ENCODE measurements at places on chromosomes 5 and 9.

DNA sequence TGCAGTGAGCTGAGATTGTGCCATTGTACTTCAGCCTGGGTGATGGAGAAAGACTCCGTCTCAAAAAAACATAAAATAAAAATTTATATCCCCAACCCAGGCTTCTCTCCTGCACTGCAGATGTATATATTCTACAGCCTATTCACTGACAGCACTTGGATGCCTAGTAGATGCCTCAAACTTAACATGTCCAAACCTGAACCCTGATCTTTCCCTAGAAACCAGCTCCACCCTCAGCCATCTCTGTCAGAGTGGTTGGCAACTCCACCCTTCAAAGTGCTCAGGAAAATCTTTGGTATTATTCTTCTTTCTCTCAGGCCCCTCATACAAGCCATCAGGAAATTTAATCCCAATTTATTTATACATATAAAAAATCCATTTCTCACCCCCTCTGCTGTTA is 36.9 kb upstream of the TXN start:
- no peak for DNase-seq

- DNase-seq, result no peak
These were observed 38.0 kb upstream of the TCERG1 start for GRCh38 chr5:146409054-146409671.

DNA sequence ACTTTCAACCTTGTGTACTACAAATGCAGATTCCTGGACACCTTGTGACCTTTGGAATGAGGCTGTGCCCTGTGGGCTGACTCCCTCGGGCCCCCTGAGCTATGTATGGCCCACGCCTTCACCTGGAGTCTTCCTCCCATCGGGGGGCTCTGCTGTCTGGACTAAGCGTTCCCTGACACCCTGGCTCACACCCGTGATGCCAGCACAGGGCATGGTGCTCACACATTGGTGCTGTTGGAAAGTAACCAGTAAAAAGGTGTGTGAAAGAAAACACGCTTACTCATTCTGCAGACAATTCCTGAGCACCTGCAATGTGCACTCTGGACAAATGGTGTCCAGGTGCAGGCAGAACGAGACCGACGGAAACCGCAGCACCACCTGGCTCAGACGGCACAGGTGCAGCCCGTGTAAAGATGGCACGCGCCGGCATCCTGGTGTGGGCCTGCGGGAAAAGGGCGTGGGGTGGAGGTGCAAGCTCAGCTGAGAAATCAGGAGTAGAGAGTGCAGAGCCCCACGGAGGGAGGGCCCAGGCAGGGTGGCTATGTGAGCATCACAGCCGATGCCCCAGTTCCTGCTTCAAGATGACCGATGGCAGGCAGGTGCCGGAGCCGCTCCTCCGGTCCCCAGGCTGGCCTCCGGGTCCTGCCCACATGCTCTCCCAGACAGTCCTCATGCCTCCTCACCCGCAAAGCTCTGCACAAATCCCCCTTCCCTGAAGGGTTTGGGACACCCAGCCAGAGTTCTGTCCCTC is 11.0 kb downstream of the LPCAT1 start:
- DNase-seq, result no peak

- no peak for DNase-seq
These were observed 581.8 kb downstream of the EFNA5 start for GRCh38 chr5:107088907-107089306.

DNA sequence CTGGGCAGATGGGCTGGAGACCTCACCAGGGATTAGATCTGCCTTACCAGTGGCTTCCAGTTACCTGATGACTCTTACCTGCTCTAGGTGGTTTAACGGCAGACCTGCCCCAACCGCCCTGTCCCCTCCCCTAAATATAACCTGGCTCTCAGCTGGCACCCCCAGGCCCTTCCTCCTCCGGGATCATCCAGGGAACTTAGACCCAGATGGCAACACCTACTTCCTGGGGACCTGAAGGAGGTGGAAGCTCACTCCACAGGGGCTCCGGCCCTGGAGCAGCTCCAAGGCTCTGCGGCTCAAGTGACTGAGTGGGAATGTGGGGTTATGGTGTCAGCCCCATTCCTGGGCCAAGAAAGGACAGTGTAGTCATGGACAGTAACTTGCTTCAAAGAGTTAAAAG is 130.4 kb downstream of the OLFM1 start:
- no peak for DNase-seq

DNA sequence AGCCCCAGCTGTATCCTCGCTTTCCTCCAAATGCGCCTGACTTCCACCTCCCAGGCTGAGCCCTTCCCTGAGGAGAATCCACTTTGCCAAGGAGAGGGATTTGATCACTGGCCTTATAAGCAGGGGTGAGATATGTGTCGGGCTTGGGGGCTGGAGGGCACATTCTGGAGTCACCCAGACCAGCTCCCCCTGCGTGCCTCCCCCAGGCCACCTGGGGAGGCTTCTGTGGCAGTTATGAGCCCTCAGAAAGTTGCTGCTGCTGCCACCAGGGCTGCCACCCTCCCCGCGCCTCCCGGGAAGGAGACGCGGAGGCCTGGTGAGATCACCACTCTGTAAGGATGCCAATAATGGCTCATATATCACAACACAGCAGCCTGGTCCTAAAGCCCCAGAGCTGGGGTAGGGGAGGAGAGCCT is 211.5 kb downstream of the PAPPA start:
- no peak for DNase-seq

GRCh38 chr5:96852759-96853158 is 23.5 kb upstream of the ERAP2 start:
- no peak for DNase-seq

DNA sequence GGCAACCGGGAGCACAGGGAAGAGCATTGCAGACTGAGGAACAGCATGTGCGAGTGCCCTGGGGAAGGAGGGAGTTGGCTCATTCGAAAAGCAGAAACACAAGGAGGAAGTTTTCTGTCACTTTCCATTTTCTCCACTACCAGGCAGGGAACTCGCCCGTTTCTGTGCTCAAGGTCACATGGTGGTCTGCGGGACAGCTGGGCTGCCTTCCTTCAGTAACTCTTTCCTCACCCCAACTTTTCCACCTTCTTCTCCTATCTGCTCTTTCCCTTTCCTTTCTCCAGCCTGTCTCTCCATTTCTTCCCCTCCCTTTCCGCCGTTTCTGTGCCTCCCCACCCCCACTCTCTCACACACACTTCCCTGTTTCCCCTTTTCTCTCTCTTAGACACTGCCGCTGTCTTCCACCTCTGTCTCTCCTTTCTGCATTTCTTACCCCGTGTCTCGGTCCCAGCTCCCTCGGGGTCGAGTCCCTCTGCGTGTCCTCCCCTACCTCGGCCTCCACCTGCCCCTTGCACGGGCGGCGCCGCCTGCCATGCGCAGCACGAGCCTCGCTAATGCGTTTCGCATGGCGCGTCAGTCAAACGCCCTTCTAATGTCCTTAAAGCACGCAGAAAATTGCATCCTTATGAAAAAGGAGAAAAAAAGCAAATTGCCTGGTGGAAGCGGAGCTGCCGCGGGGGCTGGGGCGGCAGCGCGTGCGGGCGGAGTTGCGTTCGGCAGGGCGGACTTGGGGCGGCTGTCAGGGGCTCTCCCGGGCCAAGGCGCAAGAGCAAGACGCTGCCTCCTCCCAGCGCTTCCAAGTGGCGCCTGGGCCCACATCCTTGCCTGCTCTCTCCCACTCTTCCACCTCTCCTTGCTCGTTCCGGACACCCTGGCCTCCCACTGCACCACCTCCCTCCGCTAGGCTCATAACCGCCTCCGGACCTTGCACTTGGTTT is 9.5 kb downstream of the BARX1 start:
- no peak for DNase-seq

DNA sequence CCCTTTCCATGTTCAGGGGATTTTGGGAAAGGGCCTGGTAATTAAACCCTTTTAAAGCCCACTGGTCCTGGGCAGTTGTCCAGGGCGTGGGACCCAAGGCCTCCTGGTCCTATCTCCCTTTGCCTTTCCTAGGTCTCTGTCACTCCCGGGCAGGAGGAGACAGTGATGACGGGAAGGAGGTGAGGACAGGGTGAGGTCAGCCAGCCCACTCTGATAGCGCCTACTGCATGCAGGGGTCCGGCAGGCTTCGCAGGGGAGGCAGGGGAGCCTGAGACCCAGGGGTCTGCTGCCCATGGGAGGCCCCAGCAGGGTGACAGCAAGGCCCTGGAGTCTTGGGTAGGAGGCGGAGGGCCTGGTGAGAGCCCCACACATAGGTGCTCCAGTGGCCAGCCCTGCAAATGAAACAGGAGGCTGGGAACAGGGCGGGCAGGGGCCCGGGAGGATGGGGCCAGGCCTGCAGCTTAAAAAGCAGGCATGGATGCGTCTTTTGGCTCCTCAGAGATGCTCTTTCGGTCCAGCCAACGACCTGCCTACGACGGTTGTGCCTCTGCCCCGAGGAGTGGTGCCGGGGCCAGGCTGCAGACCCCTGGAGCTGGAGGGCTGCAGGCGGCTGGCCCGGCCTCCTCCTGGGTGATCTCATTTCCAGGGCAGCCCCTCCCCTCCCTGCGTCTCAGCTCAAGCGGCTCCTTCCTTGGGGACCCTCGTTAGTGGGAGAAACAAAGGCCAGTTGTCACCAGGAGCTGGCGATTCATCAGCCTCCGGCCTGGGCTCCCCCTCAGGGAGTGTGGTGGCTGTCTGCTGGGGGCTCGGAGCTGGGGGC is 6.7 kb upstream of the RXRA start:
- DNase-seq, result no peak

DNA sequence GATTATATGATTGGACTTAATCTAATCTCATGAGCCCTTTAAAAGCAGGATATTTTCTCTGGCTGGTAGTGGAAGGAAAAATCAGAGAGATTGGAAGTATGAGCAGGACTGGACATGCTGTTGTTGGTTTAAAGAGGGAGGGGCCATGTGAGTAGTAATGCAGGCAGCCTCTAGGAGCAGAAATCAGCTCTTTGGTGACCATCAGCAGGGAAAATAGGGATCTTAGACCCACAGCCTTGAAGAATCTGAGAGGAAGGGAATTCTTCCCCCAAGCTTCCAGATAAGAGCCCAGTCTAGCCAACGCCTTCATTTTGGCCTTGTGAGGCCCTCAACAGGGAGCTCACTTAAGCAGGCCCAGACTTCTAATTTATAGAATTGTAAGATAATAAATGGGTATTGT is 9.5 kb downstream of the SH3GL2 start:
- no peak for DNase-seq

- peak; percentile 28 for DNase-seq
These were observed 56.8 kb downstream of the LIX1 start for GRCh38 chr5:97085459-97086181.

DNA sequence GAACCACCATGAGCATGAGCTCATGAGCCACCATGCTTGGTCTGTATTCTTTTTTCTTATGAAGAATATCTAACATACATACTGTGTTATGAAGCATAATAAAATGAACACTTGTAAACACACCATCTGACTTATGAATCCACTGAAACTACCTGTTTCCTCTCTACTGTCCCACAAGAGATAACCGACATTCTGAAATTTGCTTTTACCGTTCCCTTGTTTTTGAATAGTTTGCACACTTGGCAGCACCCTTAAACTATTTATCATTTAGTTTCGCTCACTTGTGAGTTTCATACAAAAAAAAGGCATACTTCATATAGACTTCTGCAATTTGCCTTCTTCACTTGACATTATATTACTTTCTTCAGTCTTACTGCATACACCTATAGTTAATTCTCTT is 8.9 kb downstream of the LARS1 start:
- DNase-seq, result no peak

DNA sequence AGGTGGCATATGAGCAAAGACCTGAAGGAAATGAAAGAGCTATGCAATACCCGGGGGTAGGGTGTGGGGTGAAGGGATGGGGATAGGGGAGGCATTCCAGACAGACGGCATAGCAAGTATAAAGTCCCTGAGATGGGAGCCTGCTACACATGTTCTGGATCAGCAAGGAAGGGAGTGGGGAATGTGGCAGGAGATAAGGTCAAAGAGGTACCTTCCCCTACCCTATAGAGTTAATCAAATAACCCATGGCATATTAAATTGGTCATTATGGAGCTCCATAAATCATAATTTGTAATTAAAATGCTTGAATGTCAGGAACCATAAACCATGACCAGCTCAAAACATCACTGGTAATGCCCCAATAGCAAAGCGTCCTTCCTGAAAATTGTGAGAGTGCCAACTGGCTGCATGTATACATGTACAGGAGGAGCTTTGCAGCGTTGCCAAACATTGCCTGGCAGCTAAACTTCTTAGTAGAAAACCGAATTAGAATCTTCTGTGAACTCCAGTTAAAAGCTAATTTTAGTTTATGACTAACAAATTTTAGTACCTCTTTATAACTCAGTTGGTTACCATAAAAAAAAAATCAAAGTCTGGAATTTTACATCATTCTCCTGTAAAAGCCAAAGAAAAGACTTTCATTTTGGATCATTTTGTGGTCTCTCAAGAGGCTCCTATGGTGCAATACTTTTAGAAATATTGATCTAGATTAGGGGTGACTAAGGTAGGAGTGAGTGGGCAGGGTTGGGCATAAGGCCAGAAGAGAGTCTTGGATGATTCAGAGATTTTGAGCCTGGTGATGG is 4.7 kb downstream of the DNAI1 start:
- DNase-seq, result peak; percentile 25

DNA sequence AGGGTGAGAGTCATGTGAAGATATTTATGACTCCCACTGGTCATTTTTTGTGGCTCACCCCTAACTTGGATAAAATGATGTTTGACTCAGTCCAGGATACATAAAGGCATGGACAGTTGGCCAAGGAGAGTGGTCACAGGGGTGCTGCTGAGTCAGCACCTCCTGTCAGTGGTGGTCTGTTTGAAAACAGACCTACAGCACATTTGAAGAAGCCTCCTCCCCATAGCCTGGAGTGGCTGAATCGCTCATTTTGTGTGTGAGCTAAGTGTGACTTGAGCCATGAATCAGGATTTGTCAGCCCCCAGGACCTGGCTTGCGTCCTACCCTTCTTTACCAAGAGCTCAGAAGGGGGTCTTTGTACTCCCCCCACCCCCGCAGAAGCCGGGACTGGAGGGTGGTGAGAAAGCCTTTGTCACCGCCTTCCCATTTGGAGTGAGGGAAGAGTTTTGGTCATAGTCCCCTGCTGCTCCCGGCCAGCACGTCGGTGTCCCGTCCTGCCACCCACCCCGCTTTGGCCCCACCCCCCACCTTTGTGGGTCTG is 35.6 kb downstream of the TRIO start:
- DNase-seq, result no peak

All from SIG-M5 (cell line).